Stimulated activated CD4-positive, alpha-beta T cell treated with anti-CD3 and anti-CD28 coated beads, Interleukin-1b, Interleukin-23, amount 100 ng/mL, for 1 hour (primary cell): ENCODE measurements at places on chromosomes 5 and 9.
A peak's percentile ranks its signal among the peaks of the same experiment; 100 is the strongest.

DNA sequence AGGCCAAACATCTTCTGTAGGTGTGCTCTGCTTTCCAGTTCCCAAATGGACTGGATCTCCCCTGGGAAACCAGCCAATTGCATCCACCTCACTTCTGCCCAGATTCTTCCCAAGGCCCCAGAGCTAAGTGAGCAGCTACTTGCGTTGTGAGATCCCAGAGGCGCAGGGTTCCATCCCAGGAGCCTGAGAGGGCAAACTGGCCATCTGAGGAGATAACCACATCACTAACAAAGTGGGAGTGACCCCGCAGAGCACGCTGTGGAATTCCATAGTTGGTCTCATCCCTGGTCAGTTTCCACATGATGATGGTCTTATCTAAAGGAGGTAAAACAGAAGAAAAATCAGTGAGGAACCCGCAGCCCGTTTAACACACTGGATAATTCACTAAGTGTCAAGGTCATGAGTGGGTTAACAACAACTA is 1.7 kb downstream of the RACK1 start:
- no peak for DNase-seq

GRCh38 chr5:135453613-135454012 is 1.5 kb upstream of the TIFAB start:
- DNase-seq: no peak

DNA sequence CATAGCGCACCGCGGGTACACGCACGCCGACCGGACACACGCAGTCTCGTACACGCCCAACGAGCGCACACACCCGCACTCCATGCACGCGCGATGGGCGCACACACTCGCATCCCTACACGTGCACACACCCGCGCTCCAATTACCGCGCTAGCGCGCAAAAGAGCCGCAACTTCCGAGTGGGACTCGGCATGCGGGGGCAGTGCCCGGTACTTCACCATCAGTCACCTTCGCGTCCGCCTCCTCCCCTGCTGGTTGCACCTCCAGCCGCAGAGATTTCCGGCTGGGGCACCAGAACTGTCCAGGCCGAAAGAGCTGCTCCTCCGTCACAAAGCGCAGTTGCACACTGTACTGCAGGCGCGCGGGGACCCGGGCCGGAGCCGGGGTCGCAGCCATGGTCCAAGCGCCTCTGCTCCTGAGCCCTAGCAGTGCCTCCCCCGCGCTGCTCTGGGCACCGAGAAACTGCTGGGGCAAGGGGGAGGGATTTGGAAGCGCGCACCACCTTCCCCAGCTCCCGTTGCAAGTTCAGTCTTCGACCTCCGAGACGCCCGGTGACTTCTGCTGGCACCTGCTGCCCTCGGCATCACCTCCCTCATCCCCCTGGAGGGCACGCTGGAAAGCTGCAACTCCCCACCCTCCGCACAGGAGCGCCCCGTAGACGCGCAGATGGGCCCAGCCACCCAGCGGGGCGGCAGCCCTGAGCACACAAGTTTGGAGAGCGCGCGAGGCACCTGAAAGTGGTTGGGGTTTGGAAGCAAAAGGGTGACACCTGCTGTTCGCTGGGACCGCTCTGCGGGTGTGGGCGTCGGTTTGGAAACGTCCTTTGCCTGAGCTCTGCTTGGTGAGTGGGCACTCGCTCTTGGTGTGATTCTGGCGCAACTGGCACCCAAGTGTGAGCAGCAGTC is 337.4 kb upstream of the PUM3 start:
- peak; percentile 4 for DNase-seq

GRCh38 chr5:73183000-73183399 is 10.0 kb downstream of the TMEM174 start:
- DNase-seq: no peak

DNA sequence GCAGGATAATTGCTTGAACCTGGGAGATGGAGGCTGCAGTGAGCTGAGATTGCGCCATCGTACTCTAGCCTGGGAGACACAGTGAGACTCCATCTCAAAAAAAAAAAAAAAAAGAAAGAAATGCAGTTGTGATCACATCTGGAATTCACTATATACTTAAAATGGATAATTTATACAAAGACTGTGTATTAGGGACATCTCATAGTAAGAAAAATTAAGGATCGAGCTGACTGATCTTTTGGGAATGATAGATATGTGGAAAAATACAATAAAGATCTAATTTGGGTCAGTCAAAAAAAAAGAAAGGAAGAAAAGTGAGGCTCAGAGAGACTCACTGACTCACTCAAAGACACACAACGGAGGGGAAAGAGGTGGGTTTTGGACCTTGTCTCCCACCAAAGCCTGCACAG is 73.2 kb upstream of the STXBP1 start:
- no peak for DNase-seq

GRCh38 chr5:167993771-167994170 is 297.7 kb upstream of the WWC1 start:
- DNase-seq: no peak

DNA sequence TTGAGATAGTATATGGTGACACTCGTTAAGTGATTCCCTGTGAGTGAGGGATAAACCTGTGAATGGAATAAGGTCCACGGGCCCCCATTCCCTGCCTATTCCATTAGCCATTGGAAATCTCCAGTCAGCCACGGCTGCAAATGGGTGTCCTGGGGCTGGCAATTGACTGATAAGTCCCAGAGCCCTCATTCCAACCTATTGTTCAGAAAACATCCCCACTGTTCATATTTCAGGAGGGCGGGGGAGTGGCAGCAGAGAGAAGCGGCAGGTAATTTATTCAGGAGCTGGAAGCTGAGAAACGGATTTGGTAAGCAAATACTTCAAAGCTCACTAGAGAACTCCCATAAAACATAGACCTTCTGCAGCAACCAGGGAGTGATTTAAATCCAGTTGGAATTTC is 42.0 kb downstream of the TMEM174 start:
- no peak for DNase-seq

GRCh38 chr9:96620832-96621269 is 1.2 kb upstream of the CDC14B start:
- no peak for DNase-seq

DNA sequence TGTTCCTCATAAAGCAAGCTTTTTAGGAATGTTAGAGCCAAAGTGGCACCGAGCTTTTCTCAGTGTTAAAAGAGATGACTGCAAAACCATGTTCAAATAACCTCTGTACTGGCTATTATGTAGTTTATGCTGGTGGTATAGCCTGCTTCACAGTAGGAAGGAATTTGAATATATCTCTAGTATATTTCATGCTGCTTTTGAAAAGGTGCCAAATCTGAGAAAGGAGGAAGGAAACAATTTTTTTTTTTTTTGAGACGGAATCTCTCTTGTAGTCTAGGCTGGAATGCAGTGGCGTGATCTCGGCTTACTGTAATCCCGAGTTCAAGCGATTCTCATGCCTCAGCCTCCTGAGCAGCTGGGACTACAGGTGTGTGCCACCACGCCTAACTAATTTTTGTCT is 13.5 kb downstream of the CREBRF start:
- DNase-seq: no peak

DNA sequence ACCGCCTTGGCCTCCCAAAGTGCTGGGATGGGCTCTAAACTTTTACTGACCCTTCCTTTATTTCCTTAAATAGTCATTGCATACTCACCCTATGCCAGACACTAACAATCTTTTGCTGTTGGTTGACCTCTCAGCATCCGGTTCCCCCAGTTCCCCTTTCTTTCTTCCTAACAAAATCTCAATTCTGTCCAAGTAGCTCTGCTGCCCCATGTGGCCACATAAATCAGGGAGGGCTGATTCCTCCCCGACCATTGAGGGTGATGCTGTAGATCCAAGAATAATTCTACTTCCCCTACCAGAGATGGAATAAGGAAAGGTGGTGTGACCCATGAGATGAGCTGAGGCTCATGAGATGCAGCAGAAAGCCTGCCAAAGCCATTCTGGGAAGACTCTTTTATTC is 315.3 kb upstream of the MSX2 start:
- DNase-seq: no peak

DNA sequence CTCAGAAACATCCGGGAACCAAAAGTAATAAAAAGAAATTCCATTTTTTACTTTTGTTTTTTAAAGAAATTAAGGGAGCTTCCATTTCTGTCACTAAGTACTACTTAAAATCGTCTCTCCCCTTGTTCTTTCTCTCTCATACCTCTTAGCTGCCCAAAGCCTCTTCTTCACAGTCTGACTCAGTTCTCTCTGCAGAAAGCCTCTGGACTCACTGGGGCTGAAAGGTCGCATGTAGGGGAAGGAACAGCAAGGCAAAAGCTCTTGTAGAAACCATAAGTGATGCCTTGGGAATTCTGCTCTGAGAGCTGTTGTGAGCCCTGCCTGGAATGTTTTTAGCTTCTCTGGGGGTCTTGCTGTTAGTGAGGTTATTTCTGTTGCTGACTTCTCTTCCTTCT is 100.8 kb upstream of the RANBP3L start:
- DNase-seq: no peak

DNA sequence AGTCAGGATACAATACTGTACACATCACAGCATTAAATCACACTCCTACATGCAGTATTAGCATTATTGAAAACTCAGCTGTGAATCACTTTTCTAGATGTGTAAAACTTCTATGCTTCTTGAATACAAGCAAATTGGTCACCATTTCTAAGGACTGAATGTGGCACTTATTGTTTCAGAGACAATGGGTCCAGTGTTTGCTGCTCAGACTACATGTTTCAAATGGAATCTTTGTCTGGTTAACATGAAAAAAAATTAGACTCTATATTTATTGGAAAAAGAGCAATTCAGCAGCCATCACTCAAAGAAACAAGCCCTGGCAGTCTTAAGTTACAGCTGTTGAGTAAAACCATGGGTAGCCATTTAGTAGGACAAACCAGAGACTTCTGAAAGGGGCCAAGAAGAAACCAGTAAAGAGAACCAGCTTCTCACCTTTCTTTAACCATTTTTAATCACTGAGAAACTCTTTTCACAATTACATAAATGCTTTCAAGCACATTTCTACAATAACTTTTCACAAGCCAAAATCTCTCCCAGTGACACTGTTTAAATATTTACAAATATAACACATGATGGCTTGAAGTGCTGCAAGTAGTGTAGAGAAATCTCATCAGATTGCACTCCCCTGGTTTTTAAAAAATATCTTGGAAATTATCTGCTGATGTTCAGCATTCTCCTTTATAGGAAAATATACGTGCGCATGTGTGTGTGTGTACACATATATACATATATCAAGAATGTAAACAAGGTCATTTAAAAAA is 35.2 kb downstream of the OR2K2 start:
- DNase-seq: no peak

- no peak for DNase-seq
Measured at GRCh38 chr9:77833561-77834429, 185.7 kb upstream of the GNA14 start.

DNA sequence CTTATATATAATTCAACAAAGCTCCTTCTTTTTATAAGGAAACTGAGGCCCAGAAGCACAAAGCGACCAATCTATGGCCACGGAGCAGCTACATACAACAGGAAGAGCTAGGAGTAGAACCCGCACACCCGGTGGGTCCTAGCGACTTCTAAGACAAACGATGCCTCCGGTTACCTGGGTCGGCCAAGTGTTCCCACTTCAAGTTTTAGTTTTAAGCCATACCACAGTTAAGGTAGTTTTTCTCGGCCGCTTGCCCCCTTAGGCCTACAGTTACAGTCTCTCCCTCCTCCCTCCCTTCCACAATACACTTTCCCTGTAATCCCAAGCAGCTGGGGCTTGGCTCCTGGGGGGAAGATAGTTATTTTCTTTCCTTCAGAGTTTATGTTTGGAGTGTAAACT is 533 bp downstream of the SREK1IP1 start:
- DNase-seq: no peak

- DNase-seq: no peak
Measured at GRCh38 chr5:8561854-8562253, 692.9 kb downstream of the MTRR start.

- DNase-seq: no peak
Measured at GRCh38 chr5:28110781-28111180, 1072.4 kb upstream of the CDH9 start.
